ENCODE measurements at places on chromosomes 4 and X. TPM values are rescaled to one million over a fixed set of nuclear protein-coding genes. Genes with fewer than 3 reads are reported as not detected.

GRCh38 chr4:81375745-81376144 is 96.0 kb downstream of the RASGEF1B start:
- no peak overlapping the region for H3K4me3 ChIP-seq
- H3K27ac ChIP-seq, result no peak overlapping the region

GRCh38 chrX:104995546-104995945 is 224.9 kb downstream of the TEX13A start:
- H3K27ac ChIP-seq, result no peak overlapping the region
- DNase-seq, result no peak
- no peaks in the 10 kb centered on the region for H3K27me3 ChIP-seq
- H3K4me1 ChIP-seq, result no peaks in the 10 kb centered on the region
- H3K4me3 ChIP-seq, result no peak overlapping the region

Gene PRSS12
- 5.4 TPM for total RNA-seq

GRCh38 chr4:51894059-51894645 is 51.2 kb downstream of the DCUN1D4 start:
- H3K27ac ChIP-seq, result no peak overlapping the region
- H3K36me3 ChIP-seq, result peaks cover 48% of the 10 kb centered on the region
- H3K27me3 ChIP-seq, result no peaks in the 10 kb centered on the region

DNA sequence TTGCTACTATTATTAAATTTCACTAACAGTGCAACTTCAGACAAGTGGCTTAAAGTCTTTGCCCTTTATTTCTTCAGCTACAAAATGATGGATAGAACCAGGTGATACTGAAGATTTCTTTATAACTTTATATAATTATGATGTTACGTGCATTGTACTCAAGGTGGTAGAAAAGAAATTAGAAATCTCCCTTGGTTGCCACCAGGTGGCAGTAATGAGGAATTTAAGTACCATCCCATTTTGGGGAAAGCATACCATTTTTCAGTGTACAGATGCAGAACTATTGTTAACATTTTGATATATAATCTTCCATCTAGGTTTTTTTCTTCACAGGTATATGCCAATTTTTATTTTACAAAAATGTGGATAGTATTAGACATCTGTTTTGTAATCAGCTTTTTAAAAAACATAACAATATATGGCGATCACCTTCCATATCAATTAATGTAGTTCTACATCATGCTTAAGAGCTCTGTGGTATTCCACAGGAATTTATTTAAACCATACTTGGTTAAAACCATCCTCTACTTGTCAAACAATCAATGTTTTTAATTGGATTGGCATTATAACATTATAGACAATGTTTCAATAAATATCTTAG is 37.7 kb upstream of the RAB33B start:
- no peak overlapping the region for H3K4me3 ChIP-seq
- H3K27me3 ChIP-seq, result no peaks in the 10 kb centered on the region
- peaks cover 15% of the 10 kb centered on the region for H3K4me1 ChIP-seq
- H3K36me3 ChIP-seq, result no peaks in the 10 kb centered on the region

DNA sequence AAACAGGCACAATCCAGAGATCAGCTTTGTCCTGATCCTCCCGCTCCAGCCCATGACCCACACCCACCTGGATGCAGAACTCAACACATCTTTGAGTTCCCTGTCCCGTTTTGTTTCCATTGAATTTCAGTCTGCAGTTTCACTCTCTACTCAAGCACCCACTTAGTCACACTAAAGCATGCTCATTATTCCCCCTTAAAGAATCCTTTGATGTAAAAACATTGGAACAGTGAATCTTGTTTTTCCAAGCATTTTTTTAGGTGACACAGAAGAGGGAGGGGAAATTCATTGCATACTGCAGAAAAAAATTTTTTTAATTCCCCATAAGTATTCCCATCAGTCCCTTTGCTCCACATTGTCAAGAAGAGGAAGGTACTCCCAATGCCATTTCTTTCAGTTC is 249.7 kb upstream of the TTC29 start:
- H3K4me3 ChIP-seq, result no peak overlapping the region
- H3K27ac ChIP-seq, result no peak overlapping the region
- H3K27me3 ChIP-seq, result no peaks in the 10 kb centered on the region
- DNase-seq, result no peak
- no peaks in the 10 kb centered on the region for H3K36me3 ChIP-seq

- no peaks in the 10 kb centered on the region for H3K27me3 ChIP-seq
- H3K36me3 ChIP-seq, result no peaks in the 10 kb centered on the region
- no peak overlapping the region for H3K27ac ChIP-seq
- no peak for DNase-seq
- H3K4me3 ChIP-seq, result no peak overlapping the region
- H3K4me1 ChIP-seq, result no peaks in the 10 kb centered on the region
These were observed 158.2 kb upstream of the DDIT4L start for GRCh38 chr4:100348473-100348872.

DNA sequence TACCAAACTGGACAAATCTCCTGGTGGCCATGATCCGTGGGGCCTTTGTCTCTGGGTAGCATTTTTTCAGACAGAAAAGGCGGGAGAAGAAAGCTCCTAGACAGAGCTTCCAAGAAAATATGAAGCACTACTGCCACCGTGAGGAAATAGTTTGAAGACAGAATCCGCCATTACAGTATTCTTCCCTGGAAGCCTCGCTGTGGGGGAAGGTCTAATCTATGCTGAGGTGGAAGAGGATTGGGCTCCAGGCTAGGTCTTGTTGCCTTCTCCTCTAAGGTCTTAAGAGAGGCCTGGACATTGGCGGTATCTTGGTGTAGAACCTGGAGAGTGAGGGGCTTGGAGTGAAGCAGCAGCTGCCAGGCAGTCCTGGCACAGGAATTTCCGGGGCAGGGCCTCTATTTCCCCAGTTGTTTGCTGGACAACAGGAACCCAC is 218.9 kb downstream of the OR13H1 start:
- H3K27ac ChIP-seq, result no peak overlapping the region
- no peak for DNase-seq
- no peak overlapping the region for H3K4me3 ChIP-seq

DNA sequence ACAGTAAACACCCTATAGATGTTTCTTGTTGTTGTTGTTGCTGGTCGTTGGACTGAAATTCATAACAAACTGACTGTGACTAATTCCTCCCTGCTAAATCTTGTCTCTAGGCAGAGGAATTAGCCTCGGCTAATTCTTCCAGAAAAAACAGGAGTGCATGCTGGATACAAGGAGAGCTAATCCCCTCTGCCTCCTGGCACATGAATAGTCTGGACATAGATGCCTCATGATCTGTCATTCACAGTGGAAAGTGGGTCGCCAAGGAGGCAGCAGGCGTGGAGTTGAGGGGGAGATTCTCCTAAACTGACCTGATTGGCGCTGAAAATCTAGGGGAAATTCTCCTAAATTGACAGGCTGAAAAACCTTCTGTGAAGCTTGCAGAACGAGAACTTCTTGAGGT is 220.1 kb downstream of the DCTD start:
- no peak overlapping the region for H3K27ac ChIP-seq
- no peaks in the 10 kb centered on the region for H3K27me3 ChIP-seq
- H3K36me3 ChIP-seq, result no peaks in the 10 kb centered on the region
- no peaks in the 10 kb centered on the region for H3K4me1 ChIP-seq
- no peak for DNase-seq

DNA sequence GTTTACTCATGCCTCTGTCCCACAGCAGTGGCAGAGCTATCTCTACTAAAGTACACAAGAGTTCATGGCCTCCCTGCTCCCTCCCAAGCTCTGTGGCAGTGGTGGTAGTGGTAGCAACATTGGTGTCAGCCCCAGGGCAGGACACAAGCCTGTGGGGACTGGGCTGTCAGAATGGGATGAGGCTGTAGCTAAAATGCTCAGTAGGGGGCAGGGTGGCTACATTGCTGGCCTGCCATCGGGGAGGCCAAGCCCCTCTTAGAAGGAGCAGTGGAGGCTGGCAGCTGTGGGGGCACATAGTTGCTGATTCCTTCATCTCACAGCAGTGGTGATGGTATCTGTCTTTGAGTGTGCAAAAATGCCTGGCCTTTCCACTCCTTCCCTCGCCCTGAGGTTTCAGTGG is 461.7 kb downstream of the PCDH18 start:
- no peaks in the 10 kb centered on the region for H3K4me1 ChIP-seq
- no peaks in the 10 kb centered on the region for H3K27me3 ChIP-seq
- no peak for DNase-seq
- H3K4me3 ChIP-seq, result no peak overlapping the region

- H3K4me1 ChIP-seq, result peaks cover 4% of the 10 kb centered on the region
- DNase-seq, result no peak
- no peak overlapping the region for H3K27ac ChIP-seq
- H3K36me3 ChIP-seq, result no peaks in the 10 kb centered on the region
- H3K4me3 ChIP-seq, result no peak overlapping the region
These were observed 136.7 kb downstream of the SMIM20 start for GRCh38 chr4:26050671-26051070.

GRCh38 chr4:170949084-170949483 is 859.3 kb upstream of the AADAT start:
- no peaks in the 10 kb centered on the region for H3K27me3 ChIP-seq
- no peak overlapping the region for H3K4me3 ChIP-seq
- no peak for DNase-seq

GRCh38 chr4:147826288-147826646 is 94.4 kb downstream of the ARHGAP10 start:
- no peak for DNase-seq
- peaks cover 57% of the 10 kb centered on the region for H3K4me1 ChIP-seq
- no peak overlapping the region for H3K4me3 ChIP-seq
- no peak overlapping the region for H3K27ac ChIP-seq

Gene GPR50
- not detected for total RNA-seq

DNA sequence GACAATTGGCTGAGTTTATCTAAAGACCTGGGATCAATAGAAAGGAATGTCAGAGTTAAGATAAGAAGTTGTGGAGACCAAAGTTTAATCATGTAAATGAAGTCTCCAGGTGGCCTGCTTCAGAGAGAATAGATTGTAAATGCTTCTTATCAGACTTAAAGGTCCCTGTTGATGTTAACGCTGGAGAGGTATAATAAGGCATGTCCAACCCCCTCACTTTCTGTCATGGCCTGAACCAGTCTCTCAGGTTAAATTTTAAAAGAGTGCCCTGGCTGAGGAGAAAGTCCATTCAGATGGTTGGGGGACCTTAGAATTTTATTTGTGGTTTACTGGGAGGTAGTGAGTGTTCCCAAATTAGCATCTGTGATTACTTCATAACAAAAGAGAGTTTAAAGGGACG is 86.7 kb downstream of the AKAP4 start:
- no peak overlapping the region for H3K4me3 ChIP-seq
- no peaks in the 10 kb centered on the region for H3K36me3 ChIP-seq
- DNase-seq, result no peak

Gene C4orf36
- 2.3 TPM for total RNA-seq

- no peaks in the 10 kb centered on the region for H3K36me3 ChIP-seq
- no peak overlapping the region for H3K27ac ChIP-seq
- H3K27me3 ChIP-seq, result no peaks in the 10 kb centered on the region
- H3K4me1 ChIP-seq, result no peaks in the 10 kb centered on the region
- DNase-seq, result no peak
These were observed 165.1 kb downstream of the GPAT3 start for GRCh38 chr4:83701041-83701440.
